ENCODE measurements at places on chromosomes 16 and 17. TPM values are rescaled to one million over a fixed set of nuclear protein-coding genes. Genes with fewer than 3 reads are reported as not detected.

The CASKIN1 gene
- 2.1 TPM for total RNA-seq

The CFAP97D1 gene
- not detected for total RNA-seq

GRCh38 chr16:77723108-77723514 lies 797 bp downstream of the NUDT7 start:
- 0 out of 2 replicates have a peak, but pooled peaks cover 3% of the 10 kb centered on the region for H3K4me1 ChIP-seq
- peak overlapping the region; percentile 60 for H3K4me3 ChIP-seq
- H3K27ac ChIP-seq, result no peak overlapping the region

- H3K4me1 ChIP-seq, result no peaks in the 10 kb centered on the region
- no peak overlapping the region for H3K4me3 ChIP-seq
- DNase-seq, result no peak
- H3K27me3 ChIP-seq, result no peaks in the 10 kb centered on the region
- no peak overlapping the region for H3K27ac ChIP-seq
Measured at GRCh38 chr17:67164302-67164701, 80.7 kb downstream of the HELZ start.

The SLC16A13 gene
- total RNA-seq, result 33.4 TPM

- H3K36me3 ChIP-seq, result no peaks in the 10 kb centered on the region
- H3K27ac ChIP-seq, result no peak overlapping the region
- DNase-seq, result no peak
- H3K4me1 ChIP-seq, result no peaks in the 10 kb centered on the region
- no peak overlapping the region for H3K4me3 ChIP-seq
- H3K27me3 ChIP-seq, result no peaks in the 10 kb centered on the region
Measured at GRCh38 chr17:64185101-64185500, 55.2 kb upstream of the ERN1 start.

- H3K4me3 ChIP-seq, result no peak overlapping the region
- DNase-seq, result no peak
- no peak overlapping the region for H3K27ac ChIP-seq
- peaks cover 81% of the 10 kb centered on the region for H3K27me3 ChIP-seq
- H3K36me3 ChIP-seq, result no peaks in the 10 kb centered on the region
- no peaks in the 10 kb centered on the region for H3K4me1 ChIP-seq
Measured at GRCh38 chr17:79135628-79136405, 61.2 kb downstream of the ENGASE start.
